WERI-Rb-1 (cell line): ENCODE measurements at places on chromosomes 11 and 22.

DNA sequence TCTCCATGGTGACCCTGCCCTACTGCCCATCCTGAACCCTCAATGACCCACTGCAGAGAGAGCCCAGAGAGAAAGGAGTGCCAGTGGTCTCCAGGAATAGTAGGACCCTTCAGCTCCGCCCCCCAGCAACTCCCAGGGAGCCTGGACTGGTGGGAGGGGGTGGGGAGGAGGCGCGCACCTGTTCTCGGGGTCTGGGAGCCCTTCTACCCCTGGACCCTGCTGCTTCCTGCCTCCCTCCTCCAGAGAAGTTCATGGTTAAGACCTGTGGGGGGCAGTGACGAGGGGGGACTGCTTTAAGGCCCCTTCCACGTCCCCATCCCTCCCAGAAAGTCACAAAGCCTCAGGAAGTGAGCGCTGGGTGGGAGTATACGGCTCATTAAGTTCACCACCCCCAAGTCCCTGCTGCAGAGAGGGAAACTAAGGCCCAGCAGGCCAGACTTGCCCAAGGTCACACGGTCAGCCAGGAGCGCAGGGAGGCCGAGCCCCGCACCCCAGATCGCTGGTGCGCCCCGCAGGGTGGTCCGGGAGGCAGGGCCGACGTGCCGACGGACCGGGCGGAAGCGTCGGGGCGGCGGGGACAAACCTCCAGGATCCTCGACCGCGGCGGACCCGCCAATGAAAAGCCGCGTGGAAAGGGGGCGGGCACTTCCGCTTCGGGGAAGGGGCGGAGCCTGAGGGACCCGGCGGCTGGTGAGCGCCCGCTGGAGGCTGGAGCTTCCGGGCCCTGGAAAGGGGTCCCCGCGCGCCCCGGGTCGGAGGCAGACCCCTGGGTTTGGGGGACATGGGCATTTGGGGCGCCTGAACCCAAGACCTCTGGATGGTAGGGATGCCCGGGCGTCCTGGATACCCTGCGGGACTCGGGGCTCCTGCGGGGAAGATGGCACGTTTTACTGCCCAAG, at the start of the genes NUDT22 and TRPT1:
TSS of gene NUDT22 (plus strand) at position 667 of the 899 bp plus-strand sequence. CDS start 379 bp downstream, outside the sequence.
TSS of gene TRPT1 (minus strand) at position 579 of the 899 bp plus-strand sequence. CDS start at position 253, 326 bp downstream.
- DNase-seq: peak; percentile 91

DNA sequence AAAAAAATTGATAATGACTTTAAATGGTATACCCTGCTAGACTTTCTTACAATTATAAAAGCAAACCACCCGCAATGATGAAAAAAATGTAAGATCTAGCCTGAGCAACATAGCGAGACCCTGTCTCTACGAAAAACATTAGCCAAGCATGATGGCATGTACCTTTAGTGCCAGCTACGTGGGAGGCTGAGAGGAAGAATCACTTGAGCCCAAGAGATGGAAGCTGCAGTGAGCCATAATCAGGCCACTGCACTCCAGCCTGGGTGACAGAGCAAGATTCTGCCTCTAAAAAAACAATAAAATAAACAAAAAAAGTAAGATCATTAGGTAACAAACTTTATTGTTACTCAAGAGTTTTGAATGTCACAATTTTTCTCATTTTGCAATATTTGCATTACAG, 39.2 kb downstream of the KMT5B start:
- no peak for DNase-seq

DNA sequence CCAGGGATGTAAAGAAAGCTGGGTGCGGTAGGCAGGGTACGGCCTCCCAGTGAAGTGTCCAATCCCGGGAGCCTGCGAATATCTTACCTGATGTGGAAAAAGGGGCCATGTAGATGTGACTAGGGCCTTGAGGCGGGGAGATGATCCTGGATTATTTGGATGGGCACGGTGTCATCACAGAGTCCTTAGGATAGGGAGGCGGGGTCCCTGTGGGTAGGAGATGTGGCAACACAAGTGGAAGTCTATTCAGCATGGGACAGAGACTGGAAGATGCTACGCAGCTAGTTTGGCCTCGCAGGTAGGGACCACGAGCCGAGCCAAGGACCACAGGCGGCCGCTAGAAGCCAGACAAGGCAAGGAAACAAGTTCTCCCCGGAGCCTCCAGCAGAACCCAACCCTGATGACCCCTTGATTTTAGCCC, 46.4 kb upstream of the SHANK2 start:
- DNase-seq: no peak

DNA sequence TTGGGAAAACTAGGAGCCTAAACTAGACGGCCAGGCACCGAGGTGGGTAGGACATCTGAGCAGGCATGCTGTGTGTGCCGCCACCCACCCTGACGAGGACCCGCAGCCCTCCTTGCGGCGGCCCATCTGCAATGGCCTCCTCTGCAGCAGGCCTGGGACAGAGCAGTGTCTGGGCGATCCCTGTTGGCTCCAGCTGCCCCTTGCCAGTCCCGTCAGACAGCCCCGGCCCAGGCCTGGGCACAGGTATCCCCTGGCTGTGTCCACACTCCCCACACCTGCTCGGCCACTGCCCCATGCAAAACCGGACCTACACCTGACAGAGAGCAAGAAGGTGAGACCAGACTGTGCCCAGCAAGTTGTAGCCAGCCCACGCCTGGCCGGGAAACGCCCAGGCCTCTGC, 38.7 kb upstream of the GNB1L start:
- DNase-seq: no peak

DNA sequence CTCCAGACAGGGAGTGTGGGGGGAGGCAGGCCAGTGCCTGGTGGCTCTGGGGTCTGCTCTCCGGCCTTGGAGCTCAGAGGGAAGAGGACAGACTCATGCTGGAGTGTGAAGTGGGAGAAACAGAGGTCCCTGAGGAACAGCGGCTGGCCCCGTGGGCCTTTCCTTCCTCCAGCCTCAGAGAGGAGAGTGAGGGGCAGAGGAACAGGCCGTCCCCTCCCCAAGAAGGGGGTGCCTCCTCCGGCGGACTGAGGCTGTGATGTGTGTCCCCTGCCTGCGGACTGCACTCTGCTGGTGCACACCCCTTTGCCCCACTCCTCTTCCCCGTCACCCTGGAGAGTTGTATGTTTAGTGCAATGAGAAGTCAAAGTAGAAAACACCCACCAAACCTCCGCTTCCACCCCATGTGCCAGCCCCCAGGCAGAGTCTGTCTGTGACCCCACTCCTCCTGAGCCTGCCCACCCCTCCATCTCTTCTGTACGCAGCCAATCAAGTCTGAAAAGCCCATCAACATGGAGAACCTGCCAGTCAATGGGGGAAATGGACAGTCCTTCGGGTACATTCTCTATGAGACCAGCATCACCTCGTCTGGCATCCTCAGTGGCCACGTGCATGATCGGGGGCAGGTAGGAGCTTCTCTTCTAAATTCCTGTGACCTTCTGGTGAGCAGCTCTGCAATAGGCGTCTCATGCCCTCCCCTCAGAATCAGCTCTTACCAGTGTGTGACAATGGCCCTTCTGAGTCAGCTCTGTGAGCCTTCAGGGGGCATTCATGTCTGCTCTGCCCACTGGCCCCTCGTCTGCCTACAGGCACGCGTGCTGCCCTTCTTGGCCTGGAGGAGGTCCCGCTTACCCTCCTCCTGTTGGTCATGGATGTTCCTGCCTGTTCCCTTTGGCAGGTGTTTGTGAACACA, 39.0 kb downstream of the GLB1L2 start:
- no peak for DNase-seq

DNA sequence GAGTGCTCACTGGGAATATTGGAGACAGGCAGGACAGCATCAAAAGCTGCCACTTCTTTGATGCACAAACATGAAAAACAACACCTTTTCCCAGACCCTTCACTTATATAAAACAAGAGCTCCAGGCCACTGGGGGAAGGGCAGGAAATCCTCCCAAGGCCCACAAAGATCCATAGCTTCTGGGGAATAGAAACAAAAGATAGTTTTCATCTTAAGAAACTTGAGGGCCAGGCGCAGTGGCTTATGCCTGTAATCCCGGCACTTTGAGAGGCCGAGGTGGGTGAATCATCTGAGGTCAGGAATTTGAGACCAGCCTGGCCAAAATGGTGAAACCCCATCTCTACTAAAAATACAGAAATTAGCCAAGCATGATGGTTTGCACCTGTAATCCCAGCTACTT, 15.3 kb downstream of the RTL6 start:
- DNase-seq: no peak

DNA sequence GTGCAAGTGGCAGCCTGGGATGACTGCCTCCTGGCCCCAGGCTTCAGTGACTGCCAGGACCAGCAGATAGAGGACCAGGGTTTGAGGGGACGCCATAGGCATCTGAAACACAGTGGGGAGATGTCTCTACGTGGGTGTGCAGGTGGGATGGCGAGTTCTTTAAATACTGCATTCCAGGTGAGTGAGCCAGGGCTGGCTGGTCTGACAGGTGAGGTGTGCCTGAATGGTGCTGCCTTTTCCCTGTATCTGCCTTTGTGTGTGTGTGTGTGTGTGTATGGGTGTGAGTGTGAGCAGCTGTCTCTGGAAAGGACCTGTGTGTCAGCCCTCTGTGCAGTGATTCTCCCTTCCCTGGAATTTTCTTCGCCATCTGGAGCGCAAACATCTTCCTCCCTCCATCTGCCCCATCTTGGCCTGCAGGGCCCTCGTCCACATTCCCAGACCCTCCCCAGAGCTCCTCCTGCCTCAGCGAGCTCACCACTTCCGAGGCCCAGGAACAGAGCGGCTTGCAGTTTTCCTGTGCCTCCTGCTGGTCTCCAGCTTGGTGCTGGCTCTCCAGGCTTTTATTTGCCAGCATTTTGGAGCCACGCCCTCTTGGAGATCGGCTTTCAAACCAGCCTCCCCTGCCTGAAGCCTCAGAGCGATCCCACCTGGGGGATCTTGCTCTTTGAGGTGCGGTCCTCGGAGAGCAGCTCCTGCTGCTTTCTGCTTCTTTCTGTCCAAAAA, at the start of gene GPHA2:
TSS of gene GPHA2 (minus strand) at position 535 of the 723 bp plus-strand sequence. CDS start at position 102, 433 bp downstream.
- peak; percentile 45 for DNase-seq

- no peak for DNase-seq
Measured at GRCh38 chr11:3683039-3683438, 11.9 kb upstream of the CHRNA10 start.

GRCh38 chr11:96256215-96257011, 86.6 kb downstream of the MAML2 start:
- DNase-seq: no peak

- no peak for DNase-seq
Measured at GRCh38 chr11:1436468-1437039, 46.8 kb downstream of the BRSK2 start.

- DNase-seq: no peak
Measured at GRCh38 chr11:63694596-63694995, 13.3 kb downstream of the RTN3 start.

DNA sequence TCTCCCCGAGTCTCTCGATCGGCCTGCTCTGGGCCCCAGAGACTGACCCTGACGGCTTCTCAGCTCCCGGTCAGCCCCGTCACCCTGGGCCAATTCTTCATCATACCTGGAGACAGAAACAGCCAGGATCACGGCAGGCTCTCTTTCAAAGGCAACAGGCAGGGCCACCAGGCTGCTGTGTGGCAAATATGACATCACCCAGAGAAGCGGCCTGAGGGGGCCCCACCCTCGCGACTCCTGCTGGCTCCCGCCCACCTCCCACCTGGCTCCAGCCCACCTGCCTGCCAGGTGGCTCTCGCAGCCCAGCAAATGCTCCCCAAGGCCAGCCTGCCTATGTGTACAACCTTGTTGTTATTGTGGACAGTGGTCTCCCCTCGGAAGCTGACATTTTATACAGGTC, 24.9 kb upstream of the PACSIN2 start:
- no peak for DNase-seq

DNA sequence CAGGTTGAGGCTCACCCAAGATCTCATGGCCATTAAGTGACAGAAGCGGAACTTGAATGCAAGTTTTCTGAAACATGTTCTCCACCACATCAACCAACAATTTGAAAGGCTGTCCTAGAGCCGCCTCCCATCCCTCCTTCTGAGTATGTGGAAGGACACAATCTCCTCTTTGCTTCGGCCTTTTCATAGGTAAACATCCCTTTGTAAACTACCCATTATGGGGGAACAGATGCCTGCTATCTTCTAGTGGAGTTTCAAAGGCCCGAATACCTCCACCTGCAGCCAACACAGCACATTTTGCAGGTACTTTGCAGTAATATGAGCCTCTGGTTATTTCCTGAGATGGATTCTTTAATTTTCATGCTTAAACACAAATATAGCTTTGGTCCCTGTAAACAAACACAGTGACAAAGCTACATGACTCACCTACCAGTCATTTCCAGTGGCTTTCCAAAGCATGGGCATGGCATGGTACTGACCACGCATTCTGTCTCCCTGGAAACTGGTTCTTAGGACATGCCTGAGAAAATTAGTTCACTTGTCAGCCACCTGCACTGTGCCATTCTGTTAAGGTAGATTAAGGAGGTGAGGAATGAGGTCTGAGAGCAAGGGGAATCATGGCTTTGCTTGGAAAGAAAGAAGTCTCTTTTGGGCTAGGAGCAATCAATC, 60.2 kb downstream of the EHF start:
- no peak for DNase-seq

DNA sequence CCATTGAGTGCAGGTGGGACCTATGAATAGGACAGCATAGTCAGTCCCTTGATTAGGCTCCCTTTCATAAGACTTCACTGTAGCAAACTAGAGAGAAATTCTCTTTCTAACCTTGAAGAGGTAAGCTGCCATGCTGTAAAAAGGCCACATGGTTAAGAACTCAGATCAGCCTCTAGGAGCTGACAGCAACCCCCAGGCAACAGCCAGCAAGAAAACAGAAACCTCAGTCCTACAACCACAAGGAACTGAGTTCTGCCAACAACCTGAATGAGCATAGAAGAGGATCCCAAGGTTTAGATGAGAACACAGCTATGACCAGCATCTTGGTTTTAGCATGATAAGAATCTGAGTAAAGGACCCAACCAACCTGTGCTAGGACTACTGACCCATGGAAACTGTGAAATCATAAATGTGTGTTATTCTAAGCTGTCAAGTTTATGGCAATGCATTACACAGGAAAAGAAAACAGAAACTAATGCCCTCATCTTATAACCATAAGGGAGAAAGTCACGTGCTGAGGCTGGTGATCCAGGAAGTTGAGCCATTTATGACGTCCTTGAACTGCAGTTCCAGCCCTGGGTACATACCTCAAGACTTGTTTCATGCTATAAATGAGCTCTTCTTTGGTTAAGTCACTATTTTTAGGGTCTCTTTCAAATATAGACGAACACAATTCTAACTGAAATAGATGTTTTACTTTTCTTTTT, 43.3 kb downstream of the RAB38 start:
- no peak for DNase-seq

DNA sequence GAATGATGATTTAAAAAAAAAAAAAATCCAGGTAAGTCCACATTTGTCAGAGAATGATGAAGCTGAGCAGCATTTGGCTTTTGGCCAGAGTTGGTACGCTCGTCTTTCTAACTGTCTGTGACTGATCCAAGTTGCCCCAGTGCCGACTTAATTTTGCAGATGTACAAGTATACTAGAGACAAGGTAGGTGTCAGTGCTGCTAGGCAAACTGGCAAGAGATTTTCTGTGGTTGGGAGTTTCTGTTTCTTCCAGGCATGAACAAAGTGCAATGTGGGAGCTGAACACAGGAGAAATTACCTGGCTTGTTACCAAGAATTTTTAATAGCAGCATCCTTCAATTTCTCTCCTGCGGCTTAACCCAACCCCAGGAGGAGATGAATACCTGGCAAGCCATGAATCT, 307.7 kb downstream of the BUD13 start:
- no peak for DNase-seq
